ENCODE measurements at places on chromosomes 13 and 19.

DNA sequence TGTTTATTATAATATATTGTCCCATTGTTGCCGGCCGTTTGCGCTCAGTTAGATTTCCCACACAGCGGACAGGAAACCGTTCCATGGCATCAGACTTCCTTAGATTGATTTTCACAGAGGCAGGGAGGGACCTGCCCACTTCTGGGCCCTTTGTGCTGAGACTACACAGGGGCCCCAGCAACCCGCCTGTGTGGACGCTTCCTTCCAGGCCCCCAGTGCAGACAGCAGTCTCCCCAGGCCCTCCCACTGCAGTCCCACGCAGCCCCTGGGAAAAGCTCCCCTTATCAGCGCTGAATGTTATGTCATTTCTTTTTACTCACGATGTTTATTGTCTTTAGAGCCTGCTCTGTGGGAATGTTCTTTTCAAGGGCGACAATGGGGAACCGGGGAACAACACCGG lies 351.7 kb upstream of the ARGLU1 start:
- DNase-seq = no peak

GRCh38 chr19:10228920-10229319 lies 2.2 kb downstream of the S1PR2 start:
- peak; percentile 34 for DNase-seq

DNA sequence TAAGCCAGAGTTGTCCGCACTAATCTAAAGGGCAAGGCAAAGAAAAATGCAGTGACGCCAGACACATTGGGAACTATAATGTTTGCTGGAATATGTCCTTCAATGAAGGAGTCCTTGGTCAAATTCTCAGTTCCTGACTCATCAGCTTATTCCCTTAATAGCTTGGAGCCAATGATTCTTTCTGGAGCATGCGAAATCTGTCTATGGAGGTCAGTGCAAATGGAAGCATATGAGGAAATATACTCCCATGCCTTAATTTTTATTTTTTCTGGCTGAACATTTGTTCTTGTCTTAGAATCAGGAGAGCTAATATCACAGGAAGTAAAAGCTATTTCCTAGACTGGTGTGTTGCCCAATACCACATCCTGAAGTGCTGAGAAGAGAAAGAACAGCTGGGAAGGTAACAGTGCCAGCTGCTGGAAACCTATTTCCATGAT lies 289.8 kb upstream of the SPRY2 start:
- DNase-seq = no peak

DNA sequence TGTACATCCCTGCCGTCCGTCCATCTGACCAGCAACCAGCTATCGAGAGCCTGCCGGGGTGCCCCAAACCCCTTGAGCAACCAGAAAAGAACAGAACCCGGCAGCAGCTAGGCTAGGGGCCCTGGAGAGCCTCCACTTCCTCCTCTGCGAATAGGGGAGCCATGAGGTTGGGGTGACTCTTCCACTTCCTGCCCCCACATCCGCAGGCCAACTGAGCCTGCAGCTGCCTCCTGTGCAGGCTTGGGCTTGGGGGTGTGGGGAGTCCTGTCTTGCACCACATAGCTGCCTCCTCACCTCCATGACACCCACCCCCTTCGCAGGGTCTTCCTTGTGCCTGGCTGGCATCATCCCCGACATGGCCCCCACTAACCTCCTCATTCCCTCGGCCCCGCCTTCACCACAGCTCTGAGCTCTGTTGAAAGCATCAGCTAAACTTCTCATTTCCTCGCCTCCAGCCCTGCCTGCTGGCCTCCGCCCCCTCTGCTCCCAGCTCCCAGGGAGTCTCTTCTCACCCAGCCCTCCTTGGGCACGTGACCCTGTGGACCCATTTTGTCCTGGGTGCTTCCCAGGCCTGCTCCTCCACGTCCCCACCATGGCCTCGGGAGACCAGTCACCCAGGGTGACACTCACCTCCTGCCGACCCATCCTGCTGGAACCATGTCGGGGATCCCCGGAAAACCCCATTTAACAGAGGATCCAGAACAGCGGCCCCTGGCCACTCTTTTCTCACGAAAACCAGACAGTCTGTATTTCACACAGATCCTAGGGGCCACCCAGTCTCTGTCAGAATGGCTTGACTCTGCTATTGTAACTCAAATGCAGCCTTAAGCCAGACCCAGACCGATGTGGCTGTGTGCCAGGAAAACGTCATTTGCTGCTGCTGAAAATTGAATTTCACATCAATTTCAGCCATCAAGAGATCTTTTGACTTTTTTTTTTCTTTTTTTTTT lies 50.4 kb downstream of the MYO9B start:
- peak; percentile 34 for DNase-seq

GRCh38 chr19:53982001-53982451 lies 9.4 kb upstream of the CACNG6 start:
- no peak for DNase-seq

DNA sequence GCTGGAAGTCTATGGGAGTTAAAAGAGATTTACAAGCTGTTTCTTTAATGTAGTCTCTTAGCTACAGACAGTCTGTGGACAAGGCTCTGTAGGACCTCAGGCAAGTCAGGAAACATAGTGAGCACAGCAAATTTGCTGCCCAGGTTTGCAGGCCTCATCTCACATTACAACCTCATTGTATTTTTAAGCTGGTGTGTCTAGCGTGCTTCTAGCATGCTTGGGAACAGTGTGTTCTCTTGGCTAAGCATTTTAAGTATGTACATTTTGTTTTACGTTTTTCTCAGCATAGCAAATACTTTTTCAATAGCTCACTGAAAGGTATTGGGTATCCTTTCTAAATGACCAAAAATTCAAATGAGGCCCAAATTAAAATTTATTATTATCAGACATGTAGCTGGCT lies 113.2 kb downstream of the STARD13 start:
- DNase-seq = no peak

GRCh38 chr13:29513981-29514719 lies 81.3 kb downstream of the SLC7A1 start:
- no peak for DNase-seq

DNA sequence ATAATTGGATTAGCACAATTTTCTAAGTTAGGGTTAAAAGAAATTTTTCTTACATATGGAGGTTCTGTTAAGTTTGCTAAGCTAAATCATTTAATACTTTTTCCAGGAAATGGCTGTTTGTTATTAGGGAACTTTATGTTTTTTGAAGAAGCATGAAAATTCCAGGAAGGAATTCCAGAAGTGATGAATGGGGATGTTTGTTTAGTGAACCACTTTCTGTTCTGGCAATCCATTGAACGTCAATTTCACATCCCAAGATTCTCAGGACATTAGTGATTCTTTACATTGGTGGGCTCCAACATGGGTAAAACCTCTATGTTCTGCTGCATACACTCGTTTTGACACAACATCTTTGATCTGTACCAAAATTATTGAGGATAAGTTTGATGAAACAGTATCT lies 534.4 kb downstream of the IRS2 start:
- DNase-seq = no peak

GRCh38 chr13:97559981-97560380 lies 126.0 kb downstream of the RAP2A start:
- no peak for DNase-seq

DNA sequence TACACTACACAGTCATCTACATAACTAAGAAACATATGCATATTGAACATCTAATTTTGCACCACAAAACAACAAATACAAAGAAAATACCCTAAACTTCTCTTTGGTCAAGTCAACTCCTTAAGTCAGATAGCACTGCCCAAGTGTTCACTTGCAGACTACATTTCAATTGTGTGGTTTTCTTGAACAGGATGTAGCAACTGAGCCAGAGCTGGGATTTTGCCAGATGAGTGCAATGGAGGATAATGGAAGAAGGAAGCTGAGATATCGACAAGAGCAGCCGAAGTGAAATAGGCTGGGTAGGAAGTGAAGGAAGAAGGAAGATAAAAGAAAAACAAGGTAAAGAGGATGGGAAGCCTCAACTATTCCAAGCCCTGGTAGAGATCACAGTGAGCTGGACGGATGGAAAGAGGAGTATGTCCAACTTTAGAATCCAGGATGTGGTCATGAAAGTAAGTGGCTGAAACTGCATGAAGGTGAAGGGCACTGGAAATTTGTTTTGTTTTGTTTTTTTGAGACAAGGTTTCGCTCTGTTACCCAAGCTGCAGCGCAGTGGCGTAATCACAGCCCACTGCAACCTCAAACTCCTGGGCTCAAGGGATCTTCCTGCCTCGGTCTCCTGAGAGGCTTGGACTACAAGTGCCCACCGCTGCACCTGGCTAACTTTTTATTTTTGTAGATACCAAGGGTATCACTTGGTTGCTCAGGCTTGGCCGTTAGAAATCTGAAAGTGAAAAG lies 15.0 kb downstream of the NUFIP1 start:
- no peak for DNase-seq

DNA sequence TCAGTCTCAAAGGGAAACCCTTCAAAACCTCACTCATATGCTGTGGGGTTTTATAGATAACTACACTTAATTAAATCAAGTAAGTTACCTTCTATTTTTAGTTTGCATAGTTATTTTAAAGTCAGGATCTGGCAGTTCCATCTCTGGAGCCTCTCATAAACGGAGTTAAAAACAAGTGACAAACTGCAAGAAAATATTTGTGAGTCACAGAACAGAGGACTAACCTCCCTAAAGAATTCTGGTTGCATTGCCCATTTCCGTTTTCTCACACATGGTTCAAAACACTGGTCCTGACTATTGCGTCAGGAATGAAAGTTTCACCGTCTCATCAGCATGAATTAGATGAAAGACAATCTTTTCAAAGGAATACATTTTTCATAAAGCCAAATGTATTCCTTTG lies 10.6 kb downstream of the RXFP2 start:
- DNase-seq = no peak

DNA sequence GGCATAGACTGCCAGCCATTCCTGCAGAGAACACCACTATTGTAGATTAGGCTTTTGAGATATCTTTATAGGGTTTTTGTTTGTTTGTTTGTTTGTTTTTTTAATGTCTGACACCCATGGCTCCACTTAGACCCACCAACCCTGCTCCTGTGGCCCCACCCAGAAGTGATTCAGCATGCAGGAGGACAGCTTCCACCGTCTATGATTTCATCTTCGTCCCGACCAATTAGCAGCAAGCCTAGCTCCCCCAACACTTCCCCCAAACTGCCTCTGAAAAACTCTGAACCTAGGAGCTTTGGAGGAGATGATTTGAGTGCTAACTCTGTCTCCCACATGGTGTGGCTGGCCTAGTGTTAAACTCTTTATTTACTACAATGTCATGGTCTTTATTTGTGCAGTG lies 108.3 kb upstream of the RXFP2 start:
- no peak for DNase-seq

DNA sequence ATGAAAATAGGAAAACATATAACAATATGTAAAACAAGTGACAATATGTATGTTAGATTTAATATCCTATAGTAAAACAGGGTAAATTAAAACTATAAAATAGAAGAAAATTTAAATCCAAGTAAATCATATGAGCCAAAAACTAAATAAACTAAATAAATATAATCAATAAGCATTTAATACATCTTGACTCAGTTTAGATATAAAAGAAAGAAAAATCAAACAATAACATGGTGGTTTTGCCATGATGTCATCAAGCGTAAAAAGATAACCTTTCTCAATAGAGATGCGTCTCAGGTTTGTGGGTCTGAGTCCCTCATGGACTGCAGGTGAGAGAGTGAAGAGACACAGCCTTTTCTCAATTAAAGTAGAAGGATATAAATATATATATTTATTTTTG lies 26.6 kb upstream of the ZNF331 start:
- DNase-seq = no peak

- no peak for DNase-seq
These were observed 5.8 kb downstream of the RAB20 start for GRCh38 chr13:110555601-110556223.

GRCh38 chr19:41708481-41708880 lies at the start of gene CEACAM5:
Gene CEACAM5, plus strand, starts transcription at chr19:41708626. Its CDS starts 106 bp downstream, at chr19:41708732.
- DNase-seq = no peak

DNA sequence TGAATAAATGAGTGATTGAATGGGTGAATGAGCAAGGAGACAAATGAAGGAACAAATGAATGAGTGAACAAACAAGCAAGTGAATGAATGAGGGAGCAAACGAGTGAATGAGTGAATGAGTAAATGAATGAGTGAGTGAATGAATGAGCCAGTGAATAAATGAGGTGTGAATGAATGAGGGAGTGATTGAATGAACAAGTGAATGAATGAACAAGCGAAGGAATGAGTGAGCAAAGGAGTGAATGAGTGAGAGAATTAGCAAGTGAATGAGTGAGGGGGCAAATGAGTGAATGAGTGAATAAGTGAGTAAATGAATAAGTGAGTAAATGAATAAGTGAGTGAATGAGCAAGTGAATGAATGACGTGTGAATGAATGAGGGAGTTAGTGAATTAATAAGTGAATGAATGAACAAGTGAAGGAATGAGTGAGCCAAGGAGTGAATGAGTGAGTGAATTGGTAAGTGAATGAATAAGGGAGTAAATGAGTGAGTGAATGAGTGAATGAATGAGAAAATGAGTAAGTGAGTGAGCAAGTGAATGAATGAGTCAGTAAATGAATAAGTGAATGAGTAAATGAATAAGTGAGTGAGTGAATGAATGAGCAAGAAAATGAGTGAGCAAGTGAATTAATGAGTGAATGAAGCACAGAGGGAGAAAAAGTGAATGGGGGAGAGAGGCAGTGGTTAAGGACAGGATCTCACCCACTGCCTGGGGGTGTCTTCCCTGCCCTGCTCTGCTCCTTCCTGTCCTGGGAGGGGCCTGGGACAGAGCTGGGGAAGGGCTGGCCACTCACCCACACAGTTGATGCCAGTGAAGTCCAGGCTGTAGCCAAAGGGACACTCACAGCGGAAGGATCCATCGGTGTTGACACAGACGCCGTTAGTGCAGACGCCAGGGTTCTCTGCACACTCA lies 36.4 kb downstream of the CCL25 start:
- no peak for DNase-seq

DNA sequence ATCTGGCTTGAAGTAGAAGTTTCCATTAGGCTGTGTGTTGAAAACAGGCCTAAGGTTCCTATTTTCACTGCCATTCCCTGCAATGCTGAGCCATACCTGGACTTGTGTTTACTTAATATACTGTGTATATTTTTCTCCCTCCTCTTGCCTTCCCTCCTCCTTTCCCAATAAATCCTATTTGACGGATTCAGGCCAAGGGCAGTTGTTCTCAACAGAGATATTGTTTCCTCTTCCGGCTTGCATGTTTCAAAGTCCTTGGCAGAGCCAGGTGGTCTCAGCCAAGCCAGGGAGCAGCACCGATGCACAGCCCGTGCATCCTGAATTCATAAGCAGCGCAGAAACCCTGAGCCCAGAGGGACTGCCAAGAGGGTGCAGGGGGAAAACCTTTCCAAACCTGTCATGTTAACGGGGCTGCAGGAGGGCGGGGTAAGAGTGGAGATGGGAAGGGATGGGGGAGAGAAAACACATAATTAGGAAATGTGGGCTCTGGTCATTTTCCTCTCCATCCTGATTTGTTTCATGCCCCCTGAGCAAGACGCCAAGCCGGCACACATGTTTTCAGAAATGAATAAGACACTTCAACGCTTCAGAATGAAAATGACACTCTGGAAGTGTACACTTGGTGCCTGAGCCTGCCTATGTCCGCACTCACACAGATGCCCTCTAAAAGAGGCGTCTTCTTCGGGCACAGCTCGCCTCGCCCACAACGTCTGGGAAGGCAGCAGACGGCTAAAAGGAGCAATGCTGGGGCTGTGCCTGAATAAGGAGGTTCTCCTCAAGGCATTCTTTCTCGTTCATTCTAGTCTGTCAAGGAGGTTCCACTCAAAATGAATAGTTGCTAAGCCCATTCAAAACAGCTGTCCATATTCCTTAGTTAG lies 149.3 kb upstream of the UBL3 start:
- no peak for DNase-seq

Measured in erythroblast (primary cell).